ENCODE measurements at places on chromosomes 13 and 19.
A peak's percentile ranks its signal among the peaks of the same experiment; 100 is the strongest.

GRCh38 chr13:94433055-94433961, 46.2 kb downstream of the DCT start:
- no peak for DNase-seq

DNA sequence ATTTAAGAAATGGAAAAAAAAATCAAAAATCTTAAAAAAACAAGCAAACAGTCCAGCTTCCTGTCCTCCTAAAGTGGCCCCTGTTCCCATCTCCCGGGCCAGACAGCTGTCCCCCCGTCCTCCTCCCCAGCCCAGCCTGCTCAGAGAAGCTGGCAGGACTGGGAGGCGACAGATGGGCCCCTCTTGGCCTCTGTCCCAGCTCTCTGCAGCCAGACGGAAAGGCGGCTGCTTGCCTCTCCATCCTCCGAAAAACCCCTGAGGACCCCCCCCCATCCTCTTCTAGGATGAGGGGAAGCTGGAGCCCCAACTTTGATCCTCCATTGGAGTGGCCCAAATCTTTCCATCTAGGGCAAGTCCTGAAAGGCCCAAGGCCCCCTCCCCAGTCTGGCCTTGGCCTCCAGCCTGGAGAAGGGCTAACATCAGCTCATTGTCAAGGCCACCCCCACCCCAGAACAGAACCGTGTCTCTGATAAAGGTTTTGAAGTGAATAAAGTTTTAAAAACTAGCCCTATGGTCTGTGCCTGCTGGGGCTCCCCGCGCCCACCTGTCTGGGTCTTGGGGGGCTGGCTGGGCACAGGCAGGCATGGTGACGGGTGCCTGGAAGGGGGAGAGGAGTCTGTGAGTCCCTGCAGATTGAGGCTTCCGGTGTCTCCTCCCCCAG, 3.8 kb downstream of the GADD45GIP1 start:
- DNase-seq: no peak

GRCh38 chr19:16259385-16260159, 61.9 kb downstream of the AP1M1 start:
- DNase-seq: no peak

DNA sequence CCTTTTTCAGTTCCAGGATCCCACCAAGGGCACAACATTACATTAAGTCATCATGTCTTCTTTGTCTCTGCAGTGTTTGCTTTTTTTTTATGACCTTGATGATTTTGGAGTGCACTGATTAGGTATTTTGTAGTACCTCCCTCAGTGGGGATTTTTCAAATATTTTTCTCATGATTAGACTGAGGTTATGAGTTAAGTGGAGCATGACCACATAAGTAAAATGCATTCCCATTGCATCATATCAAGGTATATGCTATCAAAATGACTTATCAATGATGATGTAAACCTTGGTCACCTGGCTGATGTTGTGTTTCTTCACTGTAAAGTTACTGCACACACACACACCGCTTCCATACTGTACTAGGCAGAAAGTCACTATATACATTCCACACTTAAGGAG, 96.7 kb upstream of the TRPC4 start:
- DNase-seq: no peak

DNA sequence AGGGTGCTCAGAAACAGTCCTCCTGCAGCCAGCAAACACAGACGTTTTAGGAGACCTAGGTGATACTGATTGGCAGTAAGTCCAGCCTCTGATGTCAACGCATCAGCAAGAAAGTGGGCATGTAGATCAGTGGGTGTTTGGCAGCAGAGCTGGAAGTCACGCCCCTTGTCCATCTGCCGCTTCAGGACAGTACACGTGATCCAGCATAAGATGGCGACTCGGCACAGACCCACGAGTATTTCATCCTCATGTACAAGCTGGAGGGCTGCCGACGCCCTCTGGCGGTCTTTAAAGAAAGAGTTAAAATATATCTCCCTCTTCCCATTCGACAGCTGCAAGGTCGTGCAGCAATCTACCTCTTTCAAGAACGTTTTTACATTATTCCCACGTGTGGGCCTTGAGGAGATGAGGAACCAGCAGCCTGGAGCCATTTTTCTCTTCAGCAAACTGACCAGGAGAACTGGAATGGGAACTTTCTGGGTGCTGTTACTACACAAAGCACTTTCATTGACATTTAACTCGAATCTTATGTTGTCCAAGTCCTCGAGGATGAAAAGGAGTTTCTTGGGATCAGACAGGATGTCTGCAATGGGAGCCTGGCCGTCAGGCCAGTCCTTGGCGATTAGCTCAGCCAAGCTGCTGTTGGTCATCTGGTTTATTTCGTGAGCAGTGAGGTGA, 22.3 kb downstream of the NLRP11 start:
- DNase-seq: peak; percentile 35

- no peak for DNase-seq
Observed at GRCh38 chr19:14553042-14553938, 18.6 kb downstream of the NDUFB7 start.

DNA sequence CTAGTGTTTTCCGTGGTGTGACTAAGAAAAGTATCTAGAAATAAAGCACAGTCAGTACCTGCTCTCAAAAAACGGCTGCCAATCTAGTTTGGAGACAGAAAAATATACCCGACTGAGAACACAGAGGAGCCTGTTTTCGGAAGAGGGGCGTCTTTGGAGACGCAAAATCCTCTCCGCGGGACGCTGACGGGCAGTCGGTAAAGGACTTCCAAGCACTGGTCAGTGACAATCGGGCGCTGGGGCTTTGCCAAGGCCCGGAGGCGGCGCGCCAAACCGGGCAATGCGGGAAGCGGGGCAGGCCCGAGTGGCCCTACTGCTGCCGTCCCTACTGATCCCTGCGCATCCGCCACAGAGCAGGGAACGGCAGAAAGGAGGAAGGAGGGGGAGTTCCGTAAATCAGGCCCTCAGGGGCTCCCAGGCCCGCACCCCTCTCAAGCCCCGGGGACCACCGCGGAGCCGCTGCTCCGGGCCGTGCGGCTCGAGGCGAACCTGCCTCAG, 588 bp upstream of the DPY19L3 start:
- no peak for DNase-seq

GRCh38 chr19:10338940-10339339, 484 bp downstream of the ICAM3 start:
- DNase-seq: no peak

DNA sequence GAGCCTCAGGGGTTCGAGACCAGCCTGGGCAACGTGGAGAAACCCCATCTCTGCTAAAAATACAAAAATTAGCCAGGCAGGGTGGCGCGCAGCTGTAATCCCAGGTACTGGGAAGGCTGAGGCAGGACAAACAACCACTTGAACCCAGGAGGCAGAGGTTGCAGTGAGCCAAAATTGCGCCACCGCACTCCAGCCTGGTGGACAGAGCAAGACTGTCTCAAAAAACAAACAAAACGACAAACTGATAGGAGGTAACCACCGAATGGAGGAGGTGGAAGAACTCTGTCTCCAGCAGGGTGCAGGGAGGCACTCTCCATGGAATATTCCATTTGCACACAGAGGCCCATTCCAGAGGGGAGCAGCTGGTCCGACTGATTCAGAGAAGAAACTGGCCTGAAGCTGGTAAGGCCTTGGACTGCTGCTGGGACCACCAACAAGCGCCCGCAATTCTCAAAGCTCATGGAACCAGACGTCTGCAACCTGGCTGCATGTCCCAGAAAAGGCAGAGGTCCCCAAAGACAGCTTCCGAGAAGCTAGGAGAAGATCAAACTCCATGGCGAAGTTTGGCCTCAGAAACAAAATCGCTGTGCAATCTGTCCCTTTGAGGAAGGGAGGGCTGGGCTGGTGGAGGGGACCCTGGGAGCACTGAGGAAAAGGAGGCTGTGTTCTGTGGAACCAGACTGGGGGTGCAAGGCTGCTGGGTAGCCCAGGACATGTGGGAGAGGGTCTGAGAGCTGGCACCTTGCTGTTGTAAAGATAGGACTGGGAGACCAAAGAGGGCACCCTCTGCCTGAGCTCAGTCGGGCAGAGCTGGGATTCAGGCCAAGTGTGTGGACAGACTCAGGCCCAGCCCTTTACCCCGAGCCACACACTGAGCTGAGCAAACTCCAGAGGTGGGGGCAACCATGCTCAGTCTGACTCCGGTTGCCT, 35.2 kb downstream of the SLC25A42 start:
- no peak for DNase-seq
